ENCODE measurements at places on chromosomes 2 and 18. TPM values are rescaled to one million over a fixed set of nuclear protein-coding genes. Genes with fewer than 3 reads are reported as not detected.

The CCDC85A gene
- 0.19 TPM for polyA plus RNA-seq

The OSR1 gene
- polyA plus RNA-seq: not detected

The TFPI gene
- 7.4 TPM for polyA plus RNA-seq

The GKN2 gene
- polyA plus RNA-seq: not detected

The FBXO15 gene
- 25.9 TPM for polyA plus RNA-seq

The TCF7L1 gene
- 1.3 TPM for polyA plus RNA-seq

The SERPINB12 gene
- polyA plus RNA-seq: not detected

The TRPM8 gene
- 3.0 TPM for polyA plus RNA-seq

The TFCP2L1 gene
- polyA plus RNA-seq: not detected

The METTL21A gene
- polyA plus RNA-seq: 79.7 TPM

The EML6 gene
- 7.3 TPM for polyA plus RNA-seq

The RGPD4 gene
- not detected for polyA plus RNA-seq

The LTBP1 gene
- 1.7 TPM for polyA plus RNA-seq

The CTDP1 gene
- 0.57 TPM for polyA plus RNA-seq

The ZNF521 gene
- 4.3 TPM for polyA plus RNA-seq

The NAB1 gene
- polyA plus RNA-seq: 8.7 TPM

The SERPINB3 gene
- not detected for polyA plus RNA-seq

The FAM161A gene
- 3.0 TPM for polyA plus RNA-seq

The SCYGR5 gene
- not detected for polyA plus RNA-seq

The RNF149 gene
- 48.4 TPM for polyA plus RNA-seq

The KIAA2012 gene
- polyA plus RNA-seq: 0.13 TPM

The FBXO36 gene
- polyA plus RNA-seq: 6.3 TPM

The ADRA2B gene
- polyA plus RNA-seq: not detected

The MOGAT1 gene
- polyA plus RNA-seq: not detected

The DSC2 gene
- 0.06 TPM for polyA plus RNA-seq

The FAM237A gene
- polyA plus RNA-seq: 7.1 TPM

The C1D gene
- polyA plus RNA-seq: 141 TPM

The SSB gene
- polyA plus RNA-seq: 379 TPM

The UGT1A7 gene
- not detected for polyA plus RNA-seq

The DNAJC5G gene
- not detected for polyA plus RNA-seq

The TUBB8B gene
- not detected for polyA plus RNA-seq

The RAB6D gene
- 1.7 TPM for polyA plus RNA-seq

The ALLC gene
- polyA plus RNA-seq: 0.78 TPM

The DYSF gene
- not detected for polyA plus RNA-seq

The PRKD3 gene
- polyA plus RNA-seq: 5.2 TPM

The CDH20 gene
- 1.2 TPM for polyA plus RNA-seq

The HOXD13 gene
- polyA plus RNA-seq: not detected
